ENCODE measurements at places on chromosomes 5 and 9.

- H3K4me3 ChIP-seq: no peak overlapping the region
- H3K27me3 ChIP-seq: no peaks in the 10 kb centered on the region
- no peak overlapping the region for H3K27ac ChIP-seq
- no peak for DNase-seq
These were observed 3.2 kb downstream of the ENTPD8 start for GRCh38 chr9:137437691-137438590.

GRCh38 chr9:90789862-90790261 lies 11.8 kb upstream of the SYK start:
- no peaks in the 10 kb centered on the region for H3K36me3 ChIP-seq
- no peaks in the 10 kb centered on the region for H3K27me3 ChIP-seq

DNA sequence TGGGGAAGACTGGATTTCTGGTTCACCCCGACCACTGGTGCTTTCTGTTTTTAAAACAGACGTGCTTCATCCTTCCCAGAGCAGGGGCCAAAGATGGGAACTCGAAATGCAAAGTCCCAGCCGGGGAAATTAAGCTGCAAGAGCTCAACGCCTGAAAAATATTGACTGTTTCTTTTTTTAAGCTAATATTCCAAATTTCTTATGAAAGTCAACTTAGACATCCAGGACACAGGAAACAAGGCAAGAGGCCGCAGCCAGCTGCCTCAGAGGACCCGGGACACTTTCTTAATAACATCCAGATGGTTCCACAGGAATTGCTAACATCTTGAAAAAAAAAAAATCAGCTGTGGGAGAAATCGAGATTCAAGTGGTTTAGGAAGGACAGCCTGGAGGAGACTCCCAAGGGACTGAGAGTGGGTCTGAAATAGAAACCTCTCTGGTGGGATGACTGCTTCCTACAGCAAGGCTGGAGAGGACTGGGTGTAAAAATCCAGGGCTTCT lies 144.9 kb downstream of the FGF1 start:
- H3K27ac ChIP-seq: peak overlapping the region; percentile 57
- no peaks in the 10 kb centered on the region for H3K36me3 ChIP-seq
- no peak overlapping the region for H3K4me3 ChIP-seq
- peaks cover 5% of the 10 kb centered on the region for H3K4me1 ChIP-seq
- no peaks in the 10 kb centered on the region for H3K27me3 ChIP-seq

DNA sequence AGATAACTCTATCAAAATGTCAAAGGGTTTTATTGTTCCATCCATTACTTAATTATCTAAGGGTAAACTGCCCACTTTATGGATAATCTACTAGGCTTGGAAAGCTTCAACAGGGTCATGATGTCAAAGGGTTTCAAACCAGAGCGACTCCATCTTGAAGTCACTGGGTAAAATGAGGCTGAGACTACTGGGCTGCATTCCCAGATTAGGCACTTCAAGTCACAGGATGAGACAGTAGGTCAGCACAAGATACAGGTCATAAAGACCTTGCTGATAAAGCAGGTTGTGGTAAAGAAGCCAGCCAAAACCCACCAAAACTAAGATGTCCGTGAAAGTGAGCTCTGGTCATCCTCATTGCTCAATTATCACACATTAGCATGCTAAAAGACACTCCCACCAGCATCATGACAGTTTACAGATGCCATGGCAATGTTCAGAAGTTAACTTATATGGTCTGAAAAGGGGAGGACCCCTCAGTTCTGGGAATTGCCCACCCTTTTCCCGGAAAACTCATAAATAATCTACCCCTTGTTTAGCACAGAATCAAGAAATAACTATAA lies 138.6 kb downstream of the GNAQ start:
- H3K27ac ChIP-seq: no peak overlapping the region
- H3K4me1 ChIP-seq: no peaks in the 10 kb centered on the region
- DNase-seq: no peak
- H3K27me3 ChIP-seq: no peaks in the 10 kb centered on the region
- H3K36me3 ChIP-seq: no peaks in the 10 kb centered on the region
